ENCODE measurements at places on chromosomes 16 and 17.

GRCh38 chr17:72901083-72901482, 191.4 kb downstream of the SLC39A11 start:
- no peak for DNase-seq

GRCh38 chr17:48497103-48497502, 33.7 kb downstream of the HOXB1 start:
- DNase-seq = no peak

DNA sequence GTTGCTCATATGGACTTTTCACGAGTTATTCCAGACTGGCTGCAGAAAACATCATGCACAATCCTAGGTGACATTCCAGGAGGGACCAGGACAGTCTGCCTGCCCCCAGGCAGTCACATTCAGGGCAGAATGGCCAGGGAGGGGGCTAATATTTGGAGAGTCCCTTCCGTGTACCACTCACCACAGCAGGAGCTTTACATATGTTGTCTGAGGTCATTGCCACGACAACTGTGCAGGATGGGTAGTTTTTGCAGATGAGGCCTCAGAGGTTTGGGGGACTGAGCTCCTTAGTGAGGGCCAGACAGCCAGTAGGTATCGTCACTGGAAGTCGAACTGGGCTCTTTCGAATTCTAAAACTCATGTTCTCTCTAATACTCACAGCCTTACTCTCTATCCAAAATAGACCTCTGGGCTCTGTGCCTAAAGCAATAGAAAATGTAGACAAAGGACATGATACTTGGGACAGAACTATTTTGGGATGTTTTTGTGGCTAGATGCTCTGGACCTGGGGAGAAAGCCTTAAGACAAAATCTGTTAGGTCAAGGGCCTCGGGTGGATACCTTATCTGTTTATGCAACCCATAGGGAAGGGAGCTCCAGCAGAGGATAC, 338.5 kb downstream of the MAF start:
- no peak for DNase-seq

DNA sequence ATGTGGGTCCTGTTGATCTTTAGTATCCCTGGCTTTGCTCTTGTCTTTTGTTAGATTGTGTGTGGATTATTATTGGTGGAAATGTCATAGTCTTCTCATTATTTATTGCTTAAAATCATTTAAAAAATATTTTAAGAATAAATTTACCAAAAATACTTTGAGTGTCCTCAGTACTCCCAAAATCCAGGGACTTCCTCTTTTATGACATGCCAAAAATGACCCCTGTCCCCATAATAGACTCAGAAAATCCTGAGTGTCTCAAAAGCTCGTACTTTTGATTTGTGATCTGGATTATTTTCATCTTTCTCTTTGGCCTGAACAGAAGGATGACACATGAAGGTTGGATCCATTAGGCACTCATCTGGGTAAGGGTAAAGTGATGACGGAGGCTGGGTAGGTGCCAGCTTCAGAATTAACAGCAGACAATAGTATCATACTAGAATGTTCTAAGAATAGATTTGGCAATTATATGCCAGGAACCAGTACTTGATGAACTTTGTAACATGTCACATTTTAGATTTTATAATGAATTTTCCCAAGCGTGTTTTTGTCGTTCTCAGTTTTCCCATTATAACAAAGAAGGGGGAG, 602.2 kb upstream of the CDH8 start:
- no peak for DNase-seq

- peak; percentile 71 for DNase-seq
These were observed 28.7 kb upstream of the MILR1 start for GRCh38 chr17:64420143-64420670.

GRCh38 chr16:53952215-53953208, 248.6 kb downstream of the FTO start:
- DNase-seq = no peak

DNA sequence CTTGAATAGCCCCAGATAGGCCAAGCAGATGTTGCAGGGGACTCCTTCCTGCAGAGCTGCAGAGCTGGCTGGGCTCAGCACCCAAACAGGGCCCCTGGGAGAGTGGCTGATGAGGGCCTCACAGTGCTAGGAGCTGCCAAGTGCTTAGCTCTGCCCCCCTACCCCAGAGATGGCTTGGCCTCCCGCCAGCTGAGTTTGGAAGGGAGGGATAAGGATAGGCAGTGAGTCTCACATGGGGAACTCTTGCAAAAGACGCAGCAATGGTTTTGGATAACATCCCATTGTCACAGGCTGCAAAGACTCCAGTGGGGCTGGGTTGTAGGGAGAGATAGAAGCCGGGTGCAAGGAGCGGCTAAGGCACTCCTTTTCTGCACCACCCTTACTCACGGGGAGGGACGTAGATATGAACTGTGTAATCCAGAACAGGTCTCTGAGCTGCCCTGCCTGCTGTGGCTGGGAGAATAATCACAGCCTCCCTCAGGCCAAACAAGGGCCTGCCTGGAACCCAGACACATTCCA, 52.9 kb upstream of the MAF start:
- DNase-seq = no peak

DNA sequence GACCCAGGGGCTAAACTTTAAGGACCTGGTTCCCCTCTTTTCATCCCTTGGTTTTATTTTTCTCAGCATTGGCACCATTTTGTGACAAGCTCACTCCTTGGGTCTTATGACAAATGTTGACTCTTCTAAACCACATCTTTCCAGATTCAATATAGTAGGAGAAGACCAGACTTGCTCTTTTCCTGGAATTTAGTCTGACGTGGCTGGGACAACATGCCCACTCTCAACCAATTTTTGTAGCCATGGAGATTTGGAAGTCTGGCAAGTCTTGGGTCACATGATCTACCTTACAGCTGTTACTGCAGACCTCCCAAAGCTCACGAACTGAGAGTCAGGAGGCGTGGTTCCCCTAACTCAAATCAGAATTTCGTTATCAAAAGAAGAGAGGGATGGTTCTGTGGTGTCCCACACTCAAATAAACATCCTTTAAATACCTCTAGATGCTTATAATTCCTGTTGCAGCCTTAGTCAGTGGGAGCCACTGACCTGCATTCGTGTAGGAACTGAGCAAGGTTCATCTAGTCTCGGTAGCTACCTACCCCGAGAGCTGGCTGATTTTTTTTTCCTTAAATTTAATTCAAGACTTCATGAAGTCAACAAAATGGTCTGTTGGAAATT, 683.5 kb downstream of the MAF start:
- no peak for DNase-seq

DNA sequence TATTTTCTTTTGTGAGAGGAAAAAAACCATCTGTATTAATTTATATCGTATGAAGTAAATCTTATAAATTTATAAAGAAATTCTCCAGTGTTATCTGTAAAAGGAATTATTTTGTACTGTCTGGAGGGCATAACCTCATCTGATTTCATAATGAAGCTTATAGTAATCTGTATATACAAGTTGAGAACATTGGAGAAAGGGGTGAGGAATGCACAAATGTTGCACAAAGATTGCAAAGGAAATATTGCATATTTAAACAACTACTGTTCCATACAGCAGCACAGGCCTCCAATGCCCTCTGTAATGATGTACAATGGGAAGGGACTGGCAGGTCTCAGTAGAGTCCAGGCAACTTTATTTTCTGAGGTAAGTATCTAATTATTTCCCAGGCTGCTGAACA, 50.8 kb upstream of the KCNJ16 start:
- DNase-seq = no peak

DNA sequence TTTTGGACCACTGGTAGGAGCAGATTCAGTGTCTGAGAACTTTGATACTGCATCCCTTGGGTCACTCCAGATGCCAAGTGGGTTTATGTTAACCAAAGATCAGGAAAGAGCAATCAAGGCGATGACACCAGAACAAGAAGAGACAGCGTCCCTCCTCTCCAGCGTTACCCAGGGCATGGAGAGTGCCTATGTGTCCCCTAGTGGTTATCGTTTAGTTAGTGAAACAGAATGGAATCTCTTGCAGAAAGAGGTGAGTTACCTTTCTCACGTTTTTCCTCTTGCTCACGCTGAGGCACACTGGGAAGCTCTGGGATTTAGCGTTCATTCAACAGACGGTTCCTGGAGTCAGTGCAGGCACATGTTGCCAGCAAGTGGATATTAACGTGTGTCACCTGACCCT, 58.0 kb downstream of the NUP88 start:
- DNase-seq = no peak

DNA sequence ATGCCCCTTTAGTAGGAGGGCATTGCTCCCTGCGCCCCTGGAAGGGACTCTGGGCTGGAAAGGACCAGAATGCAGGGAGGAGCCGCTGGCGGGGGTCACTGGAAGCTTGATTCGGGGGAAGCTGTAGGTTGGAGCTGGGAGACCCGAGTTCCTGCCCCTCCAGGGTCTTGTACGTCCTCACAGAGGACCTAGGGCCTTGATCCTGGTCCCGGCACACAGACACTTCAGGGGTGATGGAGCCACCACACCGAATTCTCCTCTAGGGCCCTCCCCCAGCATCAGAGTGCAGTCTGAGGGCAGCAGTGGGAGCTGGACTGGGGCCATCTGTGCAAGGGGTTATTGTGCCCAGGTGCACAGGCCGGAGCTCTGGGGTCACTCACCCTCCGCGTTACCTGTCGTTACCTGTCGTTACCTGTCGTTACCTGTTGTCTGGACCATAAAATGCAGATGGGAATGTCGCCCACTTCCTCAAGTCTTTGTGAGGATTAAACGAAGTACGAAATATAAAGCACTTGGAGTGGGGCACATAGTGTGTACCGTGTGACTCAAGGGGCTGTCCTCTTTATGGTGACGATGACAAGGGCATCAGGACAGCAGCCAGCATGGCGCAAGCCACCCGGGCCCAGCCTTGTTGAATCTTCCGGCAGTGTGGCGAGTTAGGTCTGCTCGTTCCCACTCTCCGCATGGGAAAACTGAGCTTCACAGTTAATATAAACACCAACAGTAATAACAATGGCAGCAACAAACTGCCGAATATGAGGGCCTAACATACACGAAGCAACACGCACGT, 48.6 kb downstream of the CMIP start:
- no peak for DNase-seq

GRCh38 chr16:80034948-80035663, 434.6 kb upstream of the MAF start:
- no peak for DNase-seq

GRCh38 chr16:26015776-26016175, 324.0 kb downstream of the HS3ST4 start:
- no peak for DNase-seq

DNA sequence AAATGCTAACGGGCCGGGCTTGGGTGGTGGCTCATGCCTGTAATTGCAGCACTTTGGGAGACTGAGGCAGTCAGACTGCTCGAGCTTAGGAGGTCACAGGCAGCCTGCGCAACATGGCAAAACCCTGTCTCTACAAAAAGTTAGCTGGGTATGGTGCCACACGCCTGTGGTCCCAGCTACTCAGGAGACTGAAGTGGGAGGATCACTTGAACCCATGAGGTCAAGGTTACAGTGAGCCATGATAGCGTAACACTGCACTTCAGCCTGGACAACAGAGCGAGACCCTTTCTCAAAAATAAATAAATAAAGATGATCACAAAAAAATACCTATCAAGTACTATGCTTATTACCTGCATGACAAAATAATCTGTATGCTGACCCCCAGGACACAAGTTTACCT, 46.3 kb upstream of the INTS2 start:
- DNase-seq = no peak

- no peak for DNase-seq
These were observed 252.4 kb upstream of the CACNG5 start for GRCh38 chr17:66582373-66583111.

DNA sequence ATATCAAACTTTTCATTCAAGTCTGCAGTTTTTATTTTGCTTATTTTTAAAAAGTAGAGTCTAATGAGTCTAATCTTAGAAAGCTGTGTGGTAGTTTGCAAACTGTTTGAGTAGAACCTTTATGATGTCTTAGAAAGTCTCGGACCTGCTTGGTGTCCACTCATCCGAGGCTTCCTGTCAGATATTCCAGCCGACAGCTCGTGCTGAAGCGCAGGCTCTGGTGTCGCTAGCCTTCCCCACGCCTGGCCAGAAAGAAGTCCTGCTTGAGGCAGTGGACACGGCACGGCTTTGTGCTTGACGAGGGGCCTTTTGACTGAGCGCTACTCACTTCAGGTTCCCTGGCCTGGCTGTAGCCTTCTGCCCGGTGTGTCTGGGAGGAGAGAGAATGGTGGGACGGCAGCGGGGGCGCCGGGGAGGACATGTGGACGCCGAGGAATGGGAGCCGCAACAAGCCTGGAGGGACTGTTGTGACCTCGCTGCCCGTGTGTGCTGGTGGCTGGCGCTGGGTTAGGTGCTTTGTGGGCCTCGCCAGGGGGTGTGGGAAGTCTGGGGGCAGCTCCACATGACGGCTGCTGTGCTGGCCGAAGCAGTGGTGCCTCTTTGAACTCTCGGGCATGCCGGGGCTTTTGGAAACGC, 33.5 kb downstream of the BANP start:
- no peak for DNase-seq

DNA sequence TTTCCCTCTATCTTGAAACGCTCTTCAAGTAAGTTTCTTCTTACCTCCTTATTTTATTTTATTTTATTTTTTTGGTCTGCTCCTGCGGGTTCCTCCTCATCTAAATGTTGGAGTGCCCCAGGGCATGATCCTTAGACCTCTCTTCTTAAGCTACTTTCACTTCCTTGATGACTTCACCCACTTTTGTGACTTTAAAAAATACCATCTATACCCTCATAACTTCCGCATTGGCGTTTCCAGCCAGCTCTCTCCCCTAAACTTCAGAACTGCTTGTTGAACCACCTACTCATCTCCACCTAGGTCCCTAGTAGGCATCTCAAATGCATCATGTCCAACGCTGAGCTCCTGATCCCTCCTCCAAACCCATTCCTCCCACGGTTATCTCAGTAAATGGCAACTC, 51.4 kb upstream of the NFAT5 start:
- no peak for DNase-seq

- DNase-seq = no peak
These were observed 17.1 kb downstream of the CACNA1H start for GRCh38 chr16:1170076-1170418.

DNA sequence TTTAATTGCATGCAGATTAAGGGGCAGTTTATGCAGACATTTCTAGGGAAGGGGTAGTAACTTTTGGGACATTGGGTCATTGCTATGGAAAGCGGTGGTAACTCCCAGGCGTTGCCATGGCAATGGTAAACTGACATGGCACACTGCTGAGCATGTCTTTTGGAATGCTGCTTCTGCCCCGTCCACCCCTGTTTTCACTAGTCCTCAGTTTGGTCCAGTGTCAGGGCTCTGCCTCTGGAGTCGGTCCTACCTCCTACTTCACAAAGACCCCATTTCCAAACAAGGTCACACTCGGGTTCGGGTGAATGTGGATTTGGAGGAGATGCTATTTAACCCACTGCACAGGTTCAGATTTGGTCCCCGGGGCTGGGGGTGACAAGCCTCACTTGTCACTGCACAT, 2.9 kb downstream of the IL34 start:
- DNase-seq = no peak

DNA sequence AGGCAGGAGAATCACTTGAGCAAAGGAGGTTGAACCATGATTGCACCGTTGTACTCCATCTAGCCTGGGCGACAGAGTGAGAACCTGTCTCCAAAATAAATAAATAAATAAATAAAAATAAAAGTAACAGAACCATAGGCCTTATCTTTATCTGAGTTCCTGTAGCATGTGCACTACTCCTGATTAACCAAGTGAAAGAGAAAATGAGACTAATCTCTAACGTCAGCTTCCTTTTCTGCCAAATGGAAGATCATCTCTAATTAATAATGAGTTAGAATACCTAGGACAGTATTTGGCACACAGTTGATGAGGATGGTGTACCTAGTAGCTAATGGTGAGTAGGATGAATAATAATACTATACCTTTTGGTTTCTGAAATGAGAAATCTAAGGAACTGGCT, 520.4 kb downstream of the WWOX start:
- no peak for DNase-seq

GRCh38 chr16:77786186-77786847, 2.0 kb upstream of the VAT1L start:
- no peak for DNase-seq

GRCh38 chr17:50468304-50469207, at the start of gene CHAD:
TSS of gene CHAD (minus strand) at chr17:50468880. CDS start at chr17:50468813, 67 bp downstream.
- peak; percentile 72 for DNase-seq

All from AG08396 (cell line).